ENCODE measurements at places on chromosomes 3 and 15.

DNA sequence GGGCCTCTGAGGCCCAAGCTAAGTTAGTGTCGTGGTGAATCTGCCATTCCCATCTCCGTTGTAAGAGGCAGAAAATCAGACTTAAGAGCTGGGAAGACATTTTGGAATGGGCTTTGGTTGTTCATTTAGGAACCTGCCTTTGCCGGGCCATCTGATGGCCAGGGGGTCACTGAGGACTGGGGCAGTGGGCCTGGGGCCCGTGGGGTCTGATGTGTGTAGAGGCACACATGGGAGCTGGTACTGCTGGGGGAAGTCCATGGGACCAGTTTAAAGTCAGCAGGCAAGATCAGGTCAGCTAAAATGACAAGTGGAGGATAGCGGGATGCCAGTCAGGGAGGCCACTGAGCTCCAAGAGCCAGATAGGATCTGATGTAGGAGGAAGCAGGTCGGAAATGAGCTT, 38.3 kb upstream of the RGMA start:
- no peak for DNase-seq

DNA sequence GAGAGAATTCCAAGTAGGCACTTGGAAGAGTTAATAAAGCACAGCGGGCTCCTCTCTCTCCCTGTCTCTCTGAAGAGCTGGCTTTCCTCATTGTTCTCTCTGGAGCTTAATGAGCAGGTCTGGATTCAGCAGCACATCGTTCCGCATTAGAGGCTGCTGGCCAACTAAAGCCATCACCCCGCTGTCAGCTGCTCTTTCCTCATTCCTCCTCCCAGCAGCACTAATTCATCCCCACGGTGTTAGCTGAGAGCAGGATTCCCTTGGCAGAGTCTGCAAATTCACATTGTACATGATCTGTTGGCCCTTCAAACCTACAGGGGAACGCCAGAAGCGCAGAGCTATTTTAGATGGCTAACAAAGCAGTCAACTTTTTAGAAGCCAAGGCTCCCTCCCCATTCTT, 44.2 kb downstream of the SGO1 start:
- peak; percentile 6 for DNase-seq

- DNase-seq: no peak
Observed at GRCh38 chr3:194072691-194073279, 63.2 kb upstream of the HES1 start.

- DNase-seq: no peak
Observed at GRCh38 chr3:119336823-119337222, 42.6 kb downstream of the ARHGAP31 start.

DNA sequence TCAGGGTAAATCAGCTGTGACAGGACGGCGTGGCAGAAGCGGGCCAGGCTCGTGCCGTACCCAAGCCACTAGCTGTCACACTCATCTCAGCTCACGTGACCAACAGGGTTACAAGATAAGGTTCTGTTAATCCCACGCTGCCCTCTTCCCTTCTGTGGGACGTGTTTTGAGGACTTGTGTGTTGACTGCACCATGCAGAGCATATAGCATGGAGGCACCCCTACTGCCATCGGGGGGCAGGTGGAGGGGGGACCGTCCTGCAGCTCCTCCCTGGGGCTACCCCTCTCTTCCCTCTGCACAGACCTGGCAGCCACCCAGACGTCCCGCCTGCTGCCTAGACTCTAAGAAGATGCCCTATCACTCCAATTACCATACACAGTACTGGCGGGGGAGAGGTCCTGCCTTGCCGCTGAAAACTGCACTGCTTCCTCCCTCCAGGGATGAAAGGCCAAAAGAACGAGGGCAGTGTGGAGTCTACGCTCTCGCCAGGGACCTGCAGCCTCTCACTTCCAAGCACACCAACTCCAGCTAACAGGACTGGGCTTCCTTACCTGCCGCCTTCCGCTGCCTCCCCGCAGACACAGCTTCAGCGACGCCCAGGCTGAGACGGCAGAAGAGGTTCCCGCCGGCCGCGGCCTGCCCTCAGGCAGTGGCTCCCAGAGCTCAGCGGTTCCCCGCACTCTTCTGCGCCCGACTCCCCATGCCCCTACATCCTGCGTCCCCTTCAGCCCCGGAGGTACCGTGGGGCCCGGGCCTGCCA, at the start of gene TNK2:
TNK2 (minus strand) TSS at position 618 of the 760 bp plus-strand sequence. CDS start 19,963 bp downstream, outside the sequence.
- no peak for DNase-seq

DNA sequence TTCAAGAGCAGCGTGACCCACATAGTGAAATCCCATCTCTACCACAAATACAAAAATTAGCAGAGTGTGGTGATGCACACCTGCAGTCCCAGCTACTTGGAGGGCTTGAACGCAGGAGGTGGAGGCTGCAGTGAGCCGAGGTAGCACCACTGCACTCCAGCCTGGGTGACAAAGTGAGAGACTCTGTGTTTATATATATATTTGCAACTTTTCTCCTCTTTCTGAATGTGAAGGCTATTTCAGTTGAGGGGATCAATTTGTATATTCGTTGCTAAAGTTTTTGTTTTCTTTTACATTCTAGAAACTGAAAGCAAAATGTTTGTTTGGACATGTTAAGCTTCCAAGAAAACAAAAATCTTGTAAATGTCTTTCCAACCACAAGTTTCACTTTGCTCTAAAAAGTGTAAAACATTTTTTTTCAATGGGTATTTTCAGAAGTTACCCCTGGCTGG, 29.8 kb upstream of the FAM98B start:
- no peak for DNase-seq

- no peak for DNase-seq
Observed at GRCh38 chr3:69104586-69104985, 17.8 kb downstream of the LMOD3 start.

GRCh38 chr15:69154078-69154477, 6.4 kb upstream of the GLCE start:
- DNase-seq: no peak

DNA sequence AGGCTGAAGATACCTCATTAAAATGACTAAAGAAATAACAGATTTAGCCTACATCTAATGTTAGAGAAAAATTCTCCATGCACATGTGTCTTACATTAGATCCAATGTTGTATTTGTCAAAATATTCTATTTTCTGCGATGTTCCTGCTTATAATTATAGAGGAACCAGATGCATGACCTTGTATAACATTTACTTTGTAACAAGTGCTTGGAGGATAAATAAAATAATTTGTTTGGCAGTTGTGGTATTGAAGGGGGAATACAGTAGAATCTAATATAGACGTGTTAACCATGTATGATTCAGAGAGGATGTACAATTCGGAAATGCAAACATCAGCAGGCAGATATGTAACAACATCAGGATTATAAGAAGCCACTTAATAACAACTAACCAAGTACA, 922.2 kb downstream of the TUSC7 start:
- DNase-seq: no peak

DNA sequence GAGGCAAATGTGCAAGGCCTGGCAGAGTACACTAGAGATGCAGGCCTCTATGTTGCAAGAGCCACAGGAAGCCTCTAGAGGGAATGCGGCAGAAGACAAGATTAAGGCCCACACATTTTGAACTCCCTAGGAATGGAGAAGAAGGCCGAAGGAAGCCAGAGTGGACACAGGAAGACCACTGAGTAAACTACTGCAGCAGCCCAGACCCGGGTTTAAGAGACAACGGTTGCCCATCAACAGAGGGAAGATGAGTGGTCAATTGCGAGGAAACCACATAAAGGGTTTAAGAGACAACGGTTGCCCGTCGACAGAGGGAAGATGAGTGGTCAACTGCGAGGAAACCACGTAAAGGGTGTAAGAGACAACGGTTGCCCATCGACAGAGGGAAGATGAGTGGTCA, 14.6 kb downstream of the CHSY1 start:
- no peak for DNase-seq

- no peak for DNase-seq
Observed at GRCh38 chr3:152243301-152243711, 25.4 kb upstream of the MBNL1 start.

GRCh38 chr15:62816342-62817069, 226.0 kb upstream of the TPM1 start:
- no peak for DNase-seq

DNA sequence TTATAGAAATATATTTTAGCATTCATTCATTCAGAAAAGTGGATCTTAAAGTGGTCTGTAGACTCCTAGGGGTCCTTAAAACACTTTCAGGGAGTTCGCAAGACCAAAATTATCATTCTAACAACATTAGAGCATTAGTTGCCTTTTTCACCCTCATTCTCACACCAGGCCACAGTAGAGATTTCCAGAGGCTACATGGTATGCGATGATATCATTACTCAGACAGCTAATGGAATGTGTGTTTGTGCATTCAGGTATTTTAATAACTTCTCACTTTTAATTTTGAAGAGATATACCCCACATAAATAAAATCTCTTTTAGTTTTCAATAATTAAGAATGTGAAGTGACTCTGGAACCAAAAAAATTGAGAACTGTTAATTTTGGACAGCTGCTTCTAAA, 206.9 kb downstream of the NSUN3 start:
- no peak for DNase-seq

DNA sequence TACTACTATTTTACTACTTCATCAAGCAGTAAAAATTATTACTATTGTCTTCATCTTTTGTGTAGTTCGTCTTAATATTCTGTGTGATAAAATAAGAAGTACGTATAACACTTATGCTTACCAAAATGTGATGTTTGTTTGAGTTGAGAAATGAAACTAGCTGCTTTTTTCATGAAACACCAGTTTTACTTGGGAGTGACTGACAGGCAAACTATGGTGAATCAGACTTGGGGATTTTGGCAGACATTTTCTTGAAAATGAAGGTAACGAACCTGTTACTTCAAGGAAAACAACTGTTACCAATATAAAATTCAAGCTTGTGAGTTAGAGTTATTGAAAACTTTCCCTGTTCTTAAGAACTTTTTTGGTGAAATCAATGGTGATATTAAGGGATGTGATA, 10.3 kb downstream of the U2SURP start:
- DNase-seq: no peak

- DNase-seq: no peak
Observed at GRCh38 chr15:79213650-79214049, 68.9 kb upstream of the ANKRD34C start.

DNA sequence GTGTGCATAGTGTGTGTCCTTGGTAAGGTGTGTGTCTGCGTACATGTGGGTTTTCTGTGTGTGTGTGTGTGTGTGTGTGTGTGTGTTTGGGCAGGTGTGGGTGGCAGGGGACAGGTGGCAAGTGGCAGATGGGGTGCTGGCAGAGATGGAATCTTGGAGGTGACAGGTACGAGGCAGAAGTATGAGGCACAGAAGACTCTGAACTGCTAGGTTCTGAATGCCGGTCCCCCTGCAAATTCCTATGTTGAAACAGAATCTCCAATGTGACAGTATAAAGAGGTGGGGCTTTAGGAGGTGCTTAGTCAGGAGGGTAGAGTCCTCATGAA, 29.8 kb downstream of the SRPRB start:
- DNase-seq: no peak

- no peak for DNase-seq
Observed at GRCh38 chr3:140711390-140712035, 33.6 kb downstream of the TRIM42 start.

DNA sequence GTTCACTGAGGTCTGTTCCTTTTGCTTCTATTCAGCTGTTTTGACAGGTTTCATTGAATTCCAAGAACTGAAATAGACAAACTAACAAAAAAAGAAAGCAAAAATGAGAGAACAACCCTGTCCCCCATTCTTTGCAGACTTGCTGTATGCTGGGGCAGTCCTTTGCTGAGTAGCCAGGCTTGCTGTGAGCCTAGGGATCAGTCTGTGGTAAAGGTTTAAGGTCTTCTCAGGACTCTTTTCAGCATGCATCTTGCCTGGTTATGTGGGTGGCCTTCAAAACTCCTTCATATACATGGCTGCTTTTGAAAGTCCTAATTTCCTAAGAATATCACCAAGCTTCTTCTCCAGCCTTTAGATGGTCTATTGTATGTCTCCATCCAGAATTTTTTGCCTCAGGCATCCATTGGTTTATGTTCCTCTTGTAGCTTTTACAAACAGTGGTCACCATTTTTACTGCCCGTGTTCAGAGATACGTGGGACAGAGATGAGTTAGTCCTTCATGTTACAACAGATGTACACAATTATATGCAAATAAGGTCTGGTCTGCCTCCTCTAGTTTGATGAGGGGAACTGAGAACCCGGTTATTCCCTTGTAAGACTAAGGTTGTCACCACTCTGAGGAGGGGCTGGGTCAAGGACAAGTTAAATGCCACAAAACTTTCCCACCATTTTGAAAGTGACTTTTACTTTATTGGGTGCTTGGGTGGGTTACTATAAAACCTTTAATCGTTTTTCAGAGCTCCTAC, 41.4 kb downstream of the SACM1L start:
- no peak for DNase-seq

DNA sequence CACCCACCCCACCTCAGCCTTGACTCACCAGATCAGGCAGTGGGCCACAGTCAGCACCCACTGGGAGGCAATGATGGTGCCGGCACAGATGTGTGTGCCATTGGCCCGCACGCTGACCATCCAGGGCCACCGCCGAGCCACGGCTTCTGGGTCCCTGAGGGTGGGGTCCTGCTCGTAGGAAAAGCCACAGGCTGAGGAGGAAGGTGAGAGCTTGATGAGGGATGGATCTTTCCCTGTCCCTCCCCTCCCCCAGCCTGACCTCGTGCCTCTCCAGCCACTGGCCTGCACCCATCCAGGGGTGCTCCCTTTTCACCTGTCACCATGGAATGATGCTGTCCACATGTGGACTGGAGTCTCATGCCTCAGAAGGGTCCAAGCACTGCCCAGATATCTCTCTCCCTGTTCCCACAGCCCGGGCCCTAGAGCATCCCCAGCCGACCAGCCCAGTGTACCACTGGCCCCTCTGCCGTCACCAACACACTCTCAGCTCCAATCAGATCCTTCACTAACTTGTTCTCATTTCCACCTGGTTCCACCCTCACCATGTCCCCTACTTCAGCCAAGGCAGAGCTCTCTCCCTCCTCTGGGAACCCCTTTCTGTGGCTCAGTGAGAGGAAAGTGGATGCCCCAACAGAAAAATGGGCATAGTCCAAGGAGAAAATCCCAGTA, 2.0 kb downstream of the PRSS50 start:
- DNase-seq: no peak

DNA sequence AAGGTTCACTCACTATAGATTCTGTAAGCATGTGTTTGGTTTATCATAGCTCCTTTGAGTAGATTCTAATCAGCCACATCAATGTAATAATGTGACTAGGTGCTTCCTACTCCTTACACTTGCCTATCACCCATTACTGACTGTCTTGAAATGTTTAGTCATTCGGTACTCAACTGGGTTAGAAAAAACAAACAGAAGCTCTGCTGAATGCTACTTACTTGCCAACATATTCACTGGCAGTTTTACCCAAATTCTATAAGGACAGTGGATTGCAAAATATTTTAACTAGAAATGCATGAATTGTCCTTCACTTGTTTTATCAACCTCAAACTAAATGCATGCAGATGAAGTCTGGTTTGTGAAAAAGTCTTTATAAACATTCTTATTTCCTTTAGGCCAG, 352.1 kb upstream of the ALCAM start:
- no peak for DNase-seq

GRCh38 chr3:160370987-160371857, 27.8 kb downstream of the IFT80 start:
- DNase-seq: no peak

GRCh38 chr15:84734794-84735479, 13.5 kb upstream of the ZNF592 start:
- DNase-seq: no peak
